ENCODE measurements at places on chromosomes 6 and 20. TPM values are rescaled to one million over a fixed set of nuclear protein-coding genes. Genes with fewer than 3 reads are reported as not detected.

Gene PTPRK
- 1.8 TPM for total RNA-seq

- H3K27me3 ChIP-seq, result no peaks in the 10 kb centered on the region
- H3K4me3 ChIP-seq, result no peak overlapping the region
- DNase-seq, result no peak
- H3K4me1 ChIP-seq, result no peaks in the 10 kb centered on the region
Observed at GRCh38 chr6:9537381-9537780, 877.5 kb downstream of the TFAP2A start.

DNA sequence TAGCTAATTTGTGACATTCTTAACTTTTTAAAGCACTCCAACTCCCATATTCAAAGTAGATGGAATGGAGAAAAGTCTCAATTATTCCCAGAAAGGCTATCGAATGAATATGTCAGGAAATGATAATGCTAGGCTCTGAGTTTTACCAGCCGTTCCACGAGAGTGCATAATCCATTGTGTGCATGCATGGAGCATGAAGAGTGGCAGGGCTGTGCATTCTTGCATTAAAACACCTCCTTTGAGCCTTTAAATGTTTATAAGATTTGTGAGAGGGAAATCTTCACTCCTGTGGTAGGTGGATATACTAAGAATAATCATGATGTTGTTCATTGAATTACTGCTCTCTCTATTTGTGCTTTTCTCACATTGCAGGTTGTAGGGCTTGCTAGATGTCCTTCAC is 178.3 kb downstream of the CARMIL1 start:
- H3K4me1 ChIP-seq, result no peaks in the 10 kb centered on the region
- no peaks in the 10 kb centered on the region for H3K36me3 ChIP-seq
- H3K27me3 ChIP-seq, result peaks cover 1% of the 10 kb centered on the region
- no peak overlapping the region for H3K27ac ChIP-seq
- H3K4me3 ChIP-seq, result no peak overlapping the region
- no peak for DNase-seq

DNA sequence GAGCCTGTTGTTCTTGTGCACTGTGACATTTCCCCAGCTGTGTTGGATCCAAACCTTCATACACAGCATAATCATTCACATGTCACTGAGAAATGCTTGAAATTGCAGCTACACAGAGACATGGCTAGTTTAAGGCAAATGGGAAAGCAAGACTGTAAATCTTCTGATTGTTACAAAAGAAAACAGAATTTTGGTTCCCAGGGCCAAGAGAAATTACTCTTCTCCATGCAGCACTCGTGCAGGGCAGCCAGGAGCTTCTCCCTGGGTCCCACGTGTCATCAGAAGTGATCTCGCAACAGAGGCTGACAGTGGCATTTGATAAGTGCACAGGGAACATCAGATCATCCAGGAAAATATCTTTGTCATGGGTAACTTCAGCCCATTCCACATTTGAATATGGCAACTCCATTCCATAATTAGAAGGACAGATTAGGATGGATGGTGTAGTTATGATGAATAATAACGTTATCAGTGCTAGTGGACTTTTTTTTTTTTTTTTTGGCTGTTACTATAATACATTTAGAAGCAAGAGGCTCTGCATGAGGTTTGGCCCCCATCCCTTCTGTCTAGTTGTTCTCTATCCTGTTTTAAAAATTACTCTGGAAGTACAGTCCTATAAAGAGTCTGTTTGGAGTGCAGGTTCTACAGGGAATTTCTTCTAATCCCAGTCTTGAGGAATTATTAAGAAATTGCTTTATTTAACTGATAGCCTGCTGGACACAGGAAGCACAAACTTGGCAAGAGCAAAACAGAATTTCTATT is 571.0 kb upstream of the NOX3 start:
- no peaks in the 10 kb centered on the region for H3K27me3 ChIP-seq
- no peak overlapping the region for H3K27ac ChIP-seq
- peaks cover 13% of the 10 kb centered on the region for H3K4me1 ChIP-seq

Gene MEI4
- total RNA-seq, result not detected

Gene ADGRB3
- not detected for total RNA-seq

- no peaks in the 10 kb centered on the region for H3K27me3 ChIP-seq
- no peaks in the 10 kb centered on the region for H3K36me3 ChIP-seq
Observed at GRCh38 chr20:10911298-10911697, 237.5 kb upstream of the JAG1 start.

Measured in activated CD4-positive, alpha-beta memory T cell treated with anti-CD3 and anti-CD28 coated beads for 36 hours (primary cell).